ENCODE measurements at places on chromosomes 13 and 19. TPM values are rescaled to one million over a fixed set of nuclear protein-coding genes. Genes with fewer than 3 reads are reported as not detected.
A peak's percentile ranks its signal among the peaks of the same experiment; 100 is the strongest.

DNA sequence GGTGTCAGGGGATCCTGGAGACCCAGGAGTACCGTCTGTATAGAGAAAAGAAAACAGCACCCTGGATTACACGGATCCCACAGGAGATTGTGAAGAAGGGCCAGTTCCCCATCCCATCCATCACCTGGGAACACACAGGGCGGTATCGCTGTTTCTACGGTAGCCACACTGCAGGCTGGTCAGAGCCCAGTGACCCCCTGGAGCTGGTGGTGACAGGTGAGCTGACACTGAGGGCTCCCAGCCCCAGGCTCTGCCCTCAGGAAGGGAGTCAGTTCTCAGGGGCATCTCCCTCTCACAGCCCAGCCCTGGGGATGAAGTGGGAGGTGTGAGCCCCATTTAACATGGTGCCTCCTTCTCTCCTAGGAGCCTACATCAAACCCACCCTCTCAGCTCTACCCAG is 1.3 kb downstream of the LILRA1 start:
- H3K4me1 ChIP-seq = no peaks in the 10 kb centered on the region
- no peak overlapping the region for H3K27ac ChIP-seq
- DNase-seq = no peak
- H3K27me3 ChIP-seq = no peaks in the 10 kb centered on the region
- no peaks in the 10 kb centered on the region for H3K36me3 ChIP-seq

- H3K4me1 ChIP-seq = peaks cover 11% of the 10 kb centered on the region
- H3K27ac ChIP-seq = no peak overlapping the region
- no peaks in the 10 kb centered on the region for H3K36me3 ChIP-seq
- peak overlapping the region; percentile 22 for H3K4me3 ChIP-seq
Observed at GRCh38 chr13:66995203-66995611, 234.9 kb downstream of the PCDH9 start.

DNA sequence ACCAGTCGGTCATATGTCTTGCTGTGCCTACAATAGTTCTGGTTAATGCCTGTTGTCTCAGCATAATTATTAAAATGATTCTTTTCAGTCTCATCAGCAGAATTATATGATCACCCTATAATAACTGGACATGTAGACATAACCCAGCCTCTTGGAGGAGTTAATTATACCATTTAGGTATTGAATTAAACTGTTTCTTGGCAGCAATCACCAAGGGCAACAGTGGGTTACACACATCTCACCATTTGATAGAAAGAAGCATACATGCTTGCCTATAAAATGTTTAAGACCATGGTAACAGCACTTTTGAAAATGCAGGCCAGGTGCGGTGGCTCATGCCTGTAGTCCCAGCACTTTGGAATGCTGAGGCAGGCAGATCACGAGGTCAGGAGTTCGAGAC is 184.6 kb downstream of the RGCC start:
- H3K36me3 ChIP-seq = no peaks in the 10 kb centered on the region
- no peak overlapping the region for H3K4me3 ChIP-seq
- no peaks in the 10 kb centered on the region for H3K27me3 ChIP-seq

- no peak overlapping the region for H3K27ac ChIP-seq
- no peak overlapping the region for H3K4me3 ChIP-seq
- H3K4me1 ChIP-seq = peaks cover 5% of the 10 kb centered on the region
- DNase-seq = no peak
Observed at GRCh38 chr13:33251131-33251661, 34.4 kb downstream of the STARD13 start.

DNA sequence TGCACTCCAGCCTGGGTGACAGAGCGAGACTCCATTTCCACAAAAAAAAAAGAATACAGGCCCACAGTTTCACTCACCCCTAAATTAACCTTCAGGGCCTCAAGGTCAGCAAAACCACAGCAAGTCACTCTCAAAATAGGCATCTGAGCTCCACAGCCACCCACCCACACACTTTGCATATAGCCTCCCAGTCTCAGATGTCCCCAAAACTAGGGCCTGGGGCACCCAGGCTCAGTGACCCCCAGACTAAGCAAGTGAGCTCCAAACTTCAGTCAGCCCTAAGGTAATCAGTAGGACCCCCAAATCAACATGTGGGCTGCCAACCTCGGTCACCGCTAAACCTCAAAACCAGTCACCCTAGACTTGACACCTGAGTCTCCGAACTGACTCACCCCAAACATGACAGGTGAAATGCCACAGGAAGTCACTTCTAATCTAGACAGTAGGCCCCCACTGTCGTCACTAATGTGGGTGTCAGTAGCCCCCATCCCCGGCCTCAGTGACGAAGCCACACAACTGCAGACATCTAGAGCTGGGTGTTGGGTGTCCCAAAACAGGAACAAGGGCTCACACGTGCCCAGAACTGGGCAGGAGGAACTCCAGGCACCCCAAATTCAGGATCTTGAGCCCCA is 13.9 kb downstream of the RABAC1 start:
- H3K36me3 ChIP-seq = no peaks in the 10 kb centered on the region
- no peak overlapping the region for H3K4me3 ChIP-seq
- DNase-seq = no peak

GRCh38 chr13:40043764-40044163 is 388.3 kb downstream of the COG6 start:
- H3K27ac ChIP-seq = no peak overlapping the region
- DNase-seq = no peak
- no peaks in the 10 kb centered on the region for H3K4me1 ChIP-seq
- H3K27me3 ChIP-seq = no peaks in the 10 kb centered on the region

DNA sequence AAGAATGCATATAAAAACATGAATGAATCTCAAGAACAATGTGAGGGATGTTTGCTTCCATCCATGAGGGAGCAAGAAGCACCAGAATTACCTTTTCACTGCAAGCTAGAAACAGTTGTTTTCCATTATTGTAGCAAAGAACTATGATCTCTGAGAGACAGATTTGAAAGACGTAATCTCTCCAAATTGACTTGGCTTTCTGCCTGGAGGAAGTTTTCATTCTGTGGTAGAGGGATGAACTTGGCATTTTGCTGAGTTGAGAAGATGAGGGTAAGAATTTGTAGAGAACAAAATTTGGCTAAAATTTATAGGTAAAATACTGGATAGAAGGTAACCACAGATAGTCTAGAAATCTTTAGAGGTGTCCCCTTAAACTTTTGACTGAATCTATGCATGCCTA is 496.8 kb downstream of the TDRD3 start:
- no peak for DNase-seq
- H3K27ac ChIP-seq = no peak overlapping the region
- no peaks in the 10 kb centered on the region for H3K36me3 ChIP-seq
- H3K27me3 ChIP-seq = no peaks in the 10 kb centered on the region
- no peaks in the 10 kb centered on the region for H3K4me1 ChIP-seq

The C19orf25 gene
- 13.9 TPM for total RNA-seq

The KIR2DL3 gene
- total RNA-seq = not detected

The KLF12 gene
- 5.2 TPM for total RNA-seq

The IZUMO4 gene
- 7.7 TPM for total RNA-seq

The KLF2 gene
- 5.6 TPM for total RNA-seq

The PRODH2 gene
- 2.8 TPM for total RNA-seq

The GFY gene
- not detected for total RNA-seq

All from pancreas (tissue), 10 donors.